ENCODE measurements at places on chromosomes 1 and 21.

GRCh38 chr1:46819335-46819734 lies 20.5 kb downstream of the CYP4B1 start:
- no peak for DNase-seq

GRCh38 chr1:225987491-225988316 lies 11.4 kb downstream of the SDE2 start:
- DNase-seq = no peak

DNA sequence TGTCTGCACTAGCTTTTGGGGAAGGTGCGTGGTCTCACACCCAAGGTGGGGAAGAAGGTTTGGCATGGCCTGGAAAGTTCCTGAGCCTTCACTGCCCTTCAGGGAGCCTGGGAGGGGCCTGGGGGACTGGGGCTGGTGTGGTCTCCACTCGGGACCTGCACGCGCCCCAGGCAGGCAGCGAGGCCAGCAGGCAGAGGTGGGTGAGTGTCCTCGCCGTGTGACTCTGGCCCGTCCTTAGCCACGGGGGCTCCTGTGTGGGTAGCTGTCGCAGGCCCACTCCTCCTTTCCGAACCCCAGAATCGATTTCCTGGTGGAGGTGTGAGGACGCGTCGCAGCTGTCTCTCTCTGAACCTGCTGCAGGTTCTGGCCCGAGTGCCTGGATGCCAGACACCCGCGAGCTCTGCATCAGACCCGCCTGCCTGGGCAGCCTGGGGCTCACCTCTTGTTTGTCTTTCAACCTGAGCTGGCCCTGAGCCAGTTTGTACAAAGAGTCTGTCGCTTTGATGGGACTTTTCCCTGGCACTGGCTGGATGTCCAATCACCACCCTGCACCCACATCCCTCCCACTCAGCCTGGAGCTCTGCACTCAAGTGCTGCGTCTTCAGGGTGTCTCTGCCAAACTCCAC lies 36.0 kb upstream of the SLC19A1 start:
- DNase-seq = no peak

- DNase-seq = peak; percentile 80
Measured at GRCh38 chr1:161159087-161159912, at the start of gene USP21. Gene USP21, plus strand, starts transcription at chr1:161159500. Its CDS starts 1,141 bp downstream, at chr1:161160641.

DNA sequence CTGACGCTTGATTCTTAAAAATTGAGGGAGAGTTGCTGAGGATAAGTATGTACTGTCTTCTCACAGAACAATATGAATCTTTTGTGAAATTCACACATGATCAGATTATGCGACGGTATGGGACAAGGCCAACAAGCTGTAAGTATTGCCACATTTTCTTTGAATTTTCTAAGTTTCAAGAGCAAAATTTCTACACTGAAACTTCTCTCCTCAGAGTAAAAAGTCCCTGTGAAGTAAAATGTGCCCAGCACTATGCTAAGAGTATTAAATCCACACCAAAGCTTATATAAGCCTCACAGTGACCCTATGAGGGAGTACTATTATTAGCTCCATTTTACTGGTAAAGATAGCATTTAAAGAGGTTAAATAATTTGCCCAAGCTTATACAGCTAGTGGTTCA lies 12.2 kb downstream of the AKIRIN1 start:
- DNase-seq = no peak

GRCh38 chr1:116096013-116096618 lies 15.1 kb upstream of the MAB21L3 start:
- DNase-seq = no peak

GRCh38 chr1:76240316-76240715 lies 165.8 kb downstream of the ST6GALNAC3 start:
- no peak for DNase-seq

GRCh38 chr21:42784276-42784675 lies 95.1 kb downstream of the WDR4 start:
- no peak for DNase-seq

GRCh38 chr1:6223617-6224016 lies 12.1 kb downstream of the ICMT start:
- no peak for DNase-seq

DNA sequence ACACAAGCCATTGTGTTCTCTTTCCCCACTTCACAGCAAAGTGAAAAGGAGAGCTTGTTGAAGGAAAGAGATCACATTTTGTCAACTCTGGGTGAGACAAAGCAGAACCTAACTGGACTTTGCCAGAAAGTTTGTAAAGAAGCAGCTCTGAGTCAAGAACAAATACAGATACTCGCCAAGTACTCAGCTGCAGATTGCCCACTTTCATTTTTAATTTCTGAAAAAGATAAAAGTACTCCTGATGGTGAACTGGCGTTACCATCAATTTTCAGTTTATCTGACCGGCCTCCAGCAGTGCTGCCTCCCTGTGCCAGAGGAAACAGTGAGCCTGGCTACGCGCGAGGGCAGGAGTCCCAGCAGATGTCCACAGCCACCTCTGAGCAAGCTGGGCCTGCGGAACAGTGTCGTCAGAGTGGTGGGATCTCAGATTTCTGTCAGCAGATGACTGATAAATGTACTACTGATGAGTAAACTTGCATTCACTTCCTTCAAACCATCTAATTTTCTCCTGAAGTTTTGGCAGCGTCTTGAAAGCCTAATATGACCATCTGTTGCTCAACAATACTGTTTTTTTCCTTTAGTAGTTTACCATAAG lies 43.7 kb downstream of the BACH1 start:
- no peak for DNase-seq

DNA sequence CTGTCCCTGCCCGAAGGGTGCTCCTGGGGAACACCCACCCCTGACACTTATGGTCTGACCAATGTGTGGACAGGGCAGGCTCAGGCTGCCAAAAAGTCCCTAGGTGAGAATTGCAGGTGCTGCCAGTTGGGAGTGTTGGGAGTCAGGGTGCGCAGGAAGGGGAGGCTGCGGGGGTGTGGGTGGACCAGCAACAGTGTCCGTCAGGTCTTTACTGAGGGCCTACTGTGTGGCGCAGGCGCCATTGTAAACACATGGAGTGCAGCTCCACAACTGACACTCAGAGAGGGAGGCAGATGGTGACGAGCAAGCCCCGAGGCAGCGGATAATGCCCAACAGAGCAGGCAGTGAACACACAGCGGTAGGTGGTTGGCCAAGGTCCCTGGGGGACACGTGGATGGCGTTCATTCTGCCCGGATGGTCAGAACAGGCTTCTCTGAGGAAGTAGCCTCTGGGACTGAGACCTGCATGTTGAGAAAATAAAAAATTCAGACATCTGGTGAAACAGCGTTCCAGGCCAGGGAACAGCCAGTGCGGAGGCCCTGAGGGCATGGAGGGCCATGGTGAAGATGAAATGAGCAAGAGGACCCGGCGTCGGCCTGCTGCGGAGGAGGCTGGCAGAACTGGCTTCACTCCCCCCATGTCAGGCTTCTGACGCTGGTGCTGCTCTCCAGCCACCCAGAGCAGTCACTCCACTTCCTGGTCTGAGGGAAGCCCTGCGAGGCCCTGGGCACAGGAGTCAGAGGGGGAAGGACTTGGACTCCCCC lies 136.2 kb upstream of the ZBTB40 start:
- no peak for DNase-seq

- DNase-seq = no peak
Measured at GRCh38 chr1:224767676-224768075, 151.6 kb downstream of the CNIH3 start.

- DNase-seq = no peak
Measured at GRCh38 chr1:165641231-165641987, 10.4 kb downstream of the MGST3 start.

DNA sequence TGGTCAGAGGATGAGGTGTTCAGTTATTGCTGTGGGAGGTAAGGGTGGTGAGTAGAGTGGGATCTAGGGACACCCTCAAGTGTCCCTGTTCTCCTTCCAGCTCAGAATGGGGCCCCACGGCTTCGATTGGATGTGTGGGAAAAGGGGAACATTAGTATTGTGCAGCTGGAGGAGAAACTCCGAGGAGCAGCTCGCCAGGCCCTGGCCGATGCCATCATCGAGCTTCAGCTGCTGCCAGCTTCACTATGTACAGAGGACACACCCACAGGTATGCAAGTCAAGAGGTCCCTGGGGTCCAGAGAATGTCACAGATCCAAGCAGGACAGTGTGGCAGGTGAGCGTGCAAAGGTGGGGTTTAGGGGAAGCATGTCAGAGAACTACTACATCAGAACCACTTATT lies 13.9 kb downstream of the HYI start:
- no peak for DNase-seq

- no peak for DNase-seq
Measured at GRCh38 chr1:64049900-64050540, 153.4 kb upstream of the UBE2U start.

DNA sequence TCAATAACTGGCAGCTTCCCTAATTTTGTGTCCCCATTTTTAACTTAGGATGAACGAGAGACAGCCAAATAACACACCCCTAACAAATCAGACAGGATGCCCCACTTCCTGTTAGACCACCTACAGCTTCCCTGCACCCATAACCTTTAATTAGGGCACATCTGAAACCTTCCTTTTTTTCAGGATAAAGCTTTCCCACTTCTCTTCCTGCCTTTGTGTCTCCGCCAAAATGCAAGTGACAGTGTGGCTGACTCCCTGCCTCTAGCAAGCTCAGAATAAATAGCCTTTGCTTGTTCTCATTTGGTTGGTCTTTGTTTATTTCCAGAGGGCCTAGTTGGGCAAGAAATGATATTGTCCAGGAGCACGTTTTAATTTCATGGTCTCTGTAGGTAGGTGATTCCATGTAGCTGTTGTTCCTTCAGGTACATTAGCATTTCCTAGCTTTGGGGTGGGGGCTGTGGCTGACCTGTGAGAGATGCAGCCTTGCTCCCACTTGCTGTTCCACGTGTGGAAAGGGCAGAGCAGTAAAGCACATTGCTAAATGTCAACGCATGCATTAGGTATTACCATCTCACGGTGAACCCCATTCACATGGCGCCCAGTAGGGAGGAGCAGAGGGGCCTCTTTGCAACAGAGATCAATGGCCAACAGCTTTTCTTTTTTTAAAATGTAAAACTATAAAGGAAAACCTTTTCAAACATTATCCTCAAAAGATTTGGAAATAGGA lies 154.9 kb downstream of the ST6GALNAC3 start:
- DNase-seq = no peak

- no peak for DNase-seq
Measured at GRCh38 chr1:230122366-230123279, 55.6 kb downstream of the GALNT2 start.

DNA sequence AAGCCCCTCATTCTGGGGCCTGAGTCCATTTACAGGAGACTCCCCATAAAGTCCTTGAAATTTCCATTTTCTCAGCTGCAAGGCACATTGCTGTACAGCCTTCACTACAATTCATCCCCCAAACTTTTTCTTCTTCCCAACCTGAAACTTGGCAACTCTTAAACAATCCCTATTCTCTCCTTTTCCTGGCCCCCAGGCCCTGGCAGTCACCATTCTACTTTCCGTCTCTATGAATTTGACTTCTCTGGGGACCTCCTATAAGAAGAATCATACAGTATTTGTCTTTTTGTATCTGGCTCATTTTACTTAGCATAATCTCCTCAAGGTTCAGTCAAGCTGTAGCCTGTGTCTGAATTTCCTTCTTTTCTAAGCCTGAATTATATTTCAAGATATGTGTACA lies 332.9 kb downstream of the PCP4 start:
- DNase-seq = no peak

GRCh38 chr1:221829327-221830015 lies 87.6 kb upstream of the DUSP10 start:
- DNase-seq = peak; percentile 54

DNA sequence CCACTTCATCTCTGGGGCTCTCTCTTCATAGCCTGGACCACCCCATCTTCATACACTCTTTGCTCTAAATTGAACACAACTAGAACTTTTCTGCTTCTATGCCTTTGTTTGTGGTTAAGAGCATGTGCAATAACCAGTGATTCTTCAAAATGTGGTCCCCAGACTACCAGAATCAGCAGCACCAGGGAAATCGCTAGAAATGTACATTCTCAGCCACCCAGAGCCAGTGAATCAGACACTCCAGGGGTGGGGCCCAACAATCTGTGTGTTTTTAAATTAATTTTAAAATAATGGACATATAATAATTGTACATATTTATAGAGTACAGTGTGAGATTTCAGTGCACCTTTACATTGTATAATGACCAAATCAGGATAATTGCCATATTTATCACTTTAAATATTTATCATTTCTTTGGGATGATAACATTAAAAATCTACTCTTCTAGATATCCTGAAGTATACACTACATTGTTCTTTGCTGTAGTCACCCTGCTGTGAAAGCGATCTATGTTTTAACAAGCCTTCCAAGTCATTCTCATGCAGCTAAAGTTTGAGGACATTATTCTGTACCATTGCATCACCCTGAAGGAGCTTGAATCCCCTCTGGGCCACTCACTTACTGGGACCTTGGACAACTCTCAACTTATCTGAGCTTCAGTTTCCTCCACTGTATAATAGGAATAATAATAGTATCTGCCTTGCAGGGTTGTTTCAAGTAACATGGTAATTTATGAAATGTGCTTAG lies 10.8 kb downstream of the GRHL3 start:
- DNase-seq = no peak

GRCh38 chr1:181057079-181057478 lies 23.3 kb downstream of the MR1 start:
- no peak for DNase-seq

GRCh38 chr1:32286763-32287162 lies 5.1 kb upstream of the HDAC1 start:
- no peak for DNase-seq

DNA sequence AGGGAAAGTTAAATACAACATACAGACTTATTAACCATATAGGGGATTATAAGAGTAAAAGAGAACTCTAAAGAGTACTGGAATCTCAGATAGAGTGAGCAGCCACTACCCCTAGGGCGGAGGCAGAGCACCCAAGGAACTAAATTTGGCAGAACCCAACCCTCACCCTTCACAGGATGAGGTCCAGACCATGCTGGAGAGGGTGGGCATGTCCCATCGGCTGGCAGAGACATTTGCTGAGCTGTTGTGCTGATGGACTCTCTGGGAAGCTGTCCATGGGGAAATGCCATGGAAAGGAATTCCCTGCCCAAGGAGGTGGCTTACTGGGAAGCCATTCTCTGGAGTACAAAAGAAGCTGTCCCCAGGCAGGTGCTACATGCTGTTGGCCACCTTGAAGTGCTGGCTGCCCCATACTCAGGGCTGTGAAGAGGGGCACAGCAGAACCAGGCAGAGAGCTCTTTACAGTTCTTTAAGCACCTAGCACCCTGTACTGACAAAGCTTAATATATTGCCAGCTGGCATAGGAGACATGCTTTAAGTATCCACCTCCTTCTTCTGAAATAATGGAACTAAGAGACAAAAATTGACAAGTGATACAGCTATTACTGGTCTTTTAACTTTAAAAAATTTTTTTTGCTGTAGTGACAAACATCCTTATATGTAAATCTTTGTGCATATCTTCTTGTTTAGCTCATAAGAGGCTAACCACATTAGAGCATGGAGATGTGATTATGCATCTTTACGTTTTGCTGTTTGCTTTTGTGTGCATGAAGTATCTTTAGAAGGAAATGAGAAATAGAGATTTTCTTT lies 29.6 kb downstream of the TSNAX start:
- DNase-seq = no peak

DNA sequence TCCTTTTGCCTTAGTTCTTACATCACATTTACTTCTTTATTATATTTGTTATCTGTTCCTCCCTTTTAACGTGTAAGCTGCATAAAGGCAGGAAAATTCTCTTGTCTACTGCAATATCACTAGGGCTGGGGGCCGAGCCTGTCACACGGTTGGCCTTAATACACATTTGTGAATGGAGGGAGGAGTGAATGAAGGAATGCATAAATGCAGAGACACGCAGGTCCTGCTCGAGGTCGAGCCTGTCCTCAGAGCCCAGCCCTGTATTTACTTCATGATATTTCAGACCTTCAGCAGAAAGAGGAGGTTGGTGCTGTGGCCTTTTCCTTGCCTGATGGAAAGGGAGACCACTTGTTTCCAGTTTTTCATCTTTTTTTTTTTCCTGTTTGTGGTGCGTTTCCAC lies 671.3 kb downstream of the PTPRU start:
- DNase-seq = no peak

- no peak for DNase-seq
Measured at GRCh38 chr1:20705203-20705755, 12.5 kb downstream of the KIF17 start.

Measured in activated CD4-positive, alpha-beta T cell treated with anti-CD3 and anti-CD28 coated beads, Interleukin-2, amount 50 U/mL, for 24 hours (primary cell).